Caco-2 (cell line): ENCODE measurements at places on chromosomes 2 and 18. TPM values are rescaled to one million over a fixed set of nuclear protein-coding genes. Genes with fewer than 3 reads are reported as not detected.

- no peak for DNase-seq
- no peak overlapping the region for H3K27ac ChIP-seq
- H3K36me3 ChIP-seq, result no peaks in the 10 kb centered on the region
- no peaks in the 10 kb centered on the region for H3K4me1 ChIP-seq
- no peaks in the 10 kb centered on the region for H3K27me3 ChIP-seq
These were observed 544.2 kb downstream of the SATB2 start for GRCh38 chr2:198913394-198914152.

DNA sequence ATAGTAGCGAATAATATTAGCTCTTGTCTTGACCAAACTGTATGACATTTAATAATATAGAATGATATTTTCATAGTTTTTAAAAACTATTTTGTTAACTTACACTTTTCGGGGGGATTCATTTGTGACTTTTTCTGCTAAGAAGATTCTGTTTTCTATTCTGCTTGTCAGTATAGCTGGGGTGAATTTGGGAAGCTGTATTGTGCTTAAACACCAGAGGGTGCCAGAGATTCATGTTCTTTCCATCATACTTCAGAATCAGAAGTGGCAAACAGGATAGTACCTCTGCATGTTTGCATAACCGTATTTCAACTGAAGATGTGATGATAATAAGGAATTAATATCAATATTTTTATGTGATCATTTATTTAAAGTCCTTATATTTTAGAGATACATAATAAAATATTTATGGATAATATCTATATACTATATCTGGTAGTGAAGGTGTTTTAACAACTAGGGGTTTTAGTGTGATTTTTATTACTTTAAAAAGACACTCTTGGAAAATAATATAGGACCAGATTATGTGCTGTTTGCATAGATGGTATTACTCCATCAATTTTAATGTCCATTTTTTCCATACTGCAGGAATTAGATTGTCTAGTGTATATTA, 81.0 kb downstream of the TAF4B start:
- no peak overlapping the region for H3K4me3 ChIP-seq
- H3K27ac ChIP-seq, result no peak overlapping the region
- H3K4me1 ChIP-seq, result no peaks in the 10 kb centered on the region
- no peak for DNase-seq
- no peaks in the 10 kb centered on the region for H3K27me3 ChIP-seq

DNA sequence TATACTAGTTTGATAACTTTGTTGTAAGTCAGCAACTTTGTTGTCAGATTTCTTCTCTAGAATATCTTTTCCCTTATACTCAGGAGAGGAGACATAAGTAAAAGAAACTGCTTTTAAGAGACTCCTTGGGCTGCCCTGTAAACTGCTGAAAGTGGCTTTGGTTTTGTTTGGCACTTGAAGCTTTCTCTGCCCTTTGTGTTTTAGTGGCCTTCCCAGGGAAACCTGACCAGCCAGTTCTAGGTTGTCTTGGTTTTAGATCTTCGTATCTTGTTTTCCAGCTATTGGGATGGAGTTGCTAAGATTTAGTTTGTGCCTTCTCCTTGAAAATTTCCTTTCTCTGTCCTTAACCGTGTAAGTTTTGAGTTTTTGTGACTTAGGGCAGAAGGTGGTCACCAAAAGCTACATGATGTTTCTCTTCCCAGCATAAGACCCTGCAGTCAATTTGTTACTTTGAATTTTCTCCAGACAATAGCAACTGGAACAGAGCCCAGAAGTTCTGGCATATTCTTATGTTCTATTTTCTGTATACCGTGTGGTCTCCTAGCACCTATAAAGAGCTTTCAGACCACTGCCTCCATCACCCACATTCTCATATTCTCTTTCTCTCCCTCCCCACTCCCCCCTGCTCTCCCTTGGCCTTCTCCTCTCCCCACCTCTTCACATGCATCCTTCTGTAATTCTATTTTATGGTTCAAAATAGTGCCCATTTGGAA, 81.1 kb downstream of the BOLA3 start:
- no peak overlapping the region for H3K4me3 ChIP-seq
- no peaks in the 10 kb centered on the region for H3K4me1 ChIP-seq
- H3K36me3 ChIP-seq, result no peaks in the 10 kb centered on the region
- H3K27me3 ChIP-seq, result no peaks in the 10 kb centered on the region

DNA sequence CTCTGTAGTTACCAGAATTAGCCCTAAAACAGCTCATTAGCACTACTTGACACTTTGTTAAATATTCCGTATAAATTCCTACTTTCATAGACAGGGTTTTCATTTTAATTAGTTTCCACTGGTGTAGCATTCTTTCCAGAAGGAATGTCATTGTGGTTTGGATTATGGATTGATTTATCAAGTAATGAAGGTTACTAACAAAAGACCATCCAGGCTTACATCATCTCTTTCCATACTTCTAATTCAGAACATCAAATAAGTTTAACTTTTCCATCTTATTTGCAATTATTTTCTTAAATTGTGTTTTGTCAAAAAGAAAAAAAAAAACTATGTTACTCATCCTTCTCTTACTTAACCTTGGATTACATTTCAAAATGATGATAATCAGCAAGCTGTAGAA, 231.8 kb upstream of the SPOPL start:
- no peaks in the 10 kb centered on the region for H3K27me3 ChIP-seq
- no peak overlapping the region for H3K27ac ChIP-seq
- no peaks in the 10 kb centered on the region for H3K36me3 ChIP-seq
- no peak overlapping the region for H3K4me3 ChIP-seq

DNA sequence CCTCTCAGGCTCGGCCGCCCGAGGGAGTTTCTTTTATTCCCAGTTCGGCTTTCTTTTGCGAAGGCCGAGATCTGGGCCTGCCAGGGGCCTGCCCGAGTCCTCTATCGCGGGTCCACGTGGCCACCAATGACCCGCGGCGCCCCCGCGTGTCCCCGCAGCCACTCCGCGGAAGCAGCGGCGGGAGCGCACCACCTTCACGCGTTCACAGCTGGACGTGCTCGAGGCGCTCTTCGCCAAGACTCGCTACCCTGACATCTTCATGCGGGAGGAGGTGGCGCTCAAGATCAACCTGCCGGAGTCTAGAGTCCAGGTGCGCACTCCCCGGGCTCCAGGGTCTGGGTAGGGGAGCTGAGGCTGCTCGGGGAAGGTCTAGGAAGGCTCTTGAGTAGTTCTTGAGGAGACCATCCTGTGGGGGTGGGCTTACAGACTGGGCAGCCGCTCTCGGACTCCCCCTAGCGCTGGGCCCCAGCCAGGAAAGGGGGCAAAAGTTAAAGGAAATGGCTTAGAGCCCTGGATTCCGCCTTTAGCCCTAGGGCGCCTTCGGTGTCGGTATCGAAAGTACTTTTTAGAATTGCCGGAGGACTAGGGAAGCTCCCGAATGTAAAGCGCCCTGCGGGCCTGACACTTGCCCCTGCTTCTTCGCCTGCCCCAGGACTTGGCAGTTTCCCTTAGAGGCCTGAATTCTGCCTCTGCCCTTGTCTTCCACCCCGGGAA, 3.4 kb downstream of the OTX1 start:
- no peak overlapping the region for H3K4me3 ChIP-seq
- peak; percentile 26 for DNase-seq
- H3K36me3 ChIP-seq, result peaks cover 6% of the 10 kb centered on the region
- H3K27me3 ChIP-seq, result no peaks in the 10 kb centered on the region
- H3K4me1 ChIP-seq, result no peaks in the 10 kb centered on the region
- no peak overlapping the region for H3K27ac ChIP-seq

- DNase-seq, result no peak
- no peaks in the 10 kb centered on the region for H3K4me1 ChIP-seq
- no peak overlapping the region for H3K4me3 ChIP-seq
- no peaks in the 10 kb centered on the region for H3K36me3 ChIP-seq
These were observed 43.1 kb upstream of the CHN1 start for GRCh38 chr2:175048275-175048674.

GRCh38 chr2:120932881-120933280, 197.2 kb downstream of the GLI2 start:
- H3K27me3 ChIP-seq, result no peaks in the 10 kb centered on the region
- peaks cover 49% of the 10 kb centered on the region for H3K4me1 ChIP-seq
- DNase-seq, result no peak
- no peak overlapping the region for H3K4me3 ChIP-seq

DNA sequence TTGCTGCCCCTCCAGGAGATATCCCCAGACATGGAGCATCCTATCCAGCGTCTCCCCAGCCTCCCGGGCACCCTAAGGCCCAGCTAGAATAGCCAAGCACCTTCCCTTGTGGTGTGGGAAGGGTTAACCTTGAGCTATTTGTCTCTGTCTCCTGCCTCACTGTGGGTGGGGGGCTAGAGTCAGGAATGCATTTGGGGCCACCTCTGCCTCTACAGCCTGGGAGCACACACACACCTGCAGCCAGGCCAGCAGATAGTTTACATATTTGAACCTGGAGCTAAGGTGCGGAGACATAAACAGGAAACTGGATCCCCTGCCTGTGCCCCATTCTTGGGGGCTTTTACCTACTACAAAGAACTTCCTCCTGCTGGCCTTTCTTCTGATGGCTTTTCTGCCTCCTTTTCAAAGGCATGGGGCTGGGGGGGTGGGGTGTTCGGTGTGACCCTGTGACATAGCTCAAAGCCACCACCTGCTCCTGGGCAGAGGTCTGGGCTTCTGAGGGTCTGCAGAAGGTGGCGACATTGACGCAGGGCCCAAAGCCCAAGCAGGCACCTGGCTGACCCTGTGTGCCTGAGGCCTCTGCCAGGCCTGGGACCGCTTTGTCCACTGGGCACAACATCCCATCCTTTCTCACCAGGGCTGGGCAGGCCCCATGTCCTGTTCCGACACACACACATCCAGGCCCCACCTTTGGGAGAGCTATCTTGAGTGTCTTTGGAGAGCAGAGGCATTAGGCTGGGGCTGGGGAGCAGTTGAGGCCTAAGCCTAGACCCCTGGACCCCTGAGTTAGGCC, 34.2 kb downstream of the EMX1 start:
- no peaks in the 10 kb centered on the region for H3K27me3 ChIP-seq
- H3K27ac ChIP-seq, result peak overlapping the region; percentile 3
- no peaks in the 10 kb centered on the region; the same call in 1 of the 2 replicates for H3K36me3 ChIP-seq
- no peak overlapping the region for H3K4me3 ChIP-seq
- peak; percentile 21 for DNase-seq
- peaks cover 3% of the 10 kb centered on the region; the same call in 1 of the 2 replicates for H3K4me1 ChIP-seq

The SERPINB13 gene
- not detected in 2 replicates for total RNA-seq

DNA sequence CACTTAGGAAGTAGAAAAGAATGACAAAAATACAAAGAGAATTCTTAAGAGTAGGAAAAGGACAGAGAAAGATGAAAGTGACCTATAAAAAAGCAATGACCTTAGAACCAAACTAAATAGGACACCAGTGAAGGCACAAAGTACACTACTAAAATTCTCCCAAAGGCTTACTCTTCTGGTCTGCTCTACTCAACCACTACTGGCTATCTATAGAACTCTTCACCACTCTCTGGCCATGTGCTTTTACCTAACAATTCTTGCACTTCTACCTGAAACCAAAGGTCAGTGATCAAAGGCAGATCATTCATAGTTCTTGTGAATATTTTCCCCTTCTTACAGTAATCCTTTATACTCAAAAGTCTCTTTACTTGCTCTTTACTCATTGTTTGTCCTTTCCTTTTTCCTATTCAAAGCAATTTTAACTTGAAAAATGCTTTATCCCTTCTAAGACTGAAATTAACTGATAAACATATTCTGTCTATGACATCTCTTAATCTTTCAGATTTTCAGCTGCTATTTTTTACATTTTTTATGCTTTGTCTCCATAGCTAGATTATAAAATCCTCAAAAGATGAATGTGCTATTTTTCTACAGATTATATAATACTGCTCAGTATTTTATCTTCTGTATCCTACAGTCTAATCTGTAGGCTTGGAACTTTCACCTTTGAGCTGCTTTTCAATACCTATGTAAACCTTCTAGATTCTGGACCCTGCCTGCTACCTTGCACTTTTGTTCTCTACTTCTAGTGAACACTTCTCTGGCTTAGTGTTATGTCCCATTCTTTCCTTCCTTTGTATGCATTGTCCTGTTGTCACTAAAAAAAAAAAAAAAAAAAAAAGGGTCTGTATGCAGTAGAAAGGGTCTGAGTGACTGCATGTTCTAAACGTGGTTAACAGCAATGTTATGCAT, 64.6 kb downstream of the NCKAP1 start:
- no peak overlapping the region for H3K27ac ChIP-seq
- H3K4me1 ChIP-seq, result peaks cover 16% of the 10 kb centered on the region
- no peak overlapping the region for H3K4me3 ChIP-seq
- no peaks in the 10 kb centered on the region for H3K36me3 ChIP-seq
- no peaks in the 10 kb centered on the region for H3K27me3 ChIP-seq

DNA sequence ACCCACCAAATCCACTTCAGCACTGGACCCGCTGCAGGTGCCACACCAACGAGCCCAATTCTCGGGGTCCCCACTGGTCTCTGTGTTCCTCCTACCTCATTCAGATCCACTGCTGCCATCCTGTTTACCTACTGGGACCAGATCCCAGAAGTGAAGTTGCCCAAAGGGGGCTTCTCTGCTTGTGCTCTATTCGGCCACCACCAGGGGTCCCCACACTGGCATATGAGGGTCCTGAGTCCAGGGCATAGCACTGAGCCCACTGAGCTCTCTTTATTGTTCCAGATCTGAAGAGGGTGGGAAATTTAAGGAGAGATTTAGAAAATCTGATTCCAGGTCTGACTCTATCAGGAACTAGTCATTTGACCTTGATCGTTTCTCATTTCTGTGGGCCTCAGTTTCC, 2.4 kb downstream of the GPR45 start:
- H3K4me1 ChIP-seq, result no peaks in the 10 kb centered on the region; the same call in 1 of the 2 replicates
- peak; percentile 19 for DNase-seq
- H3K27me3 ChIP-seq, result no peaks in the 10 kb centered on the region
- H3K27ac ChIP-seq, result no peak overlapping the region
- no peaks in the 10 kb centered on the region for H3K36me3 ChIP-seq

The ZSWIM2 gene
- total RNA-seq, result not detected in 2 replicates

DNA sequence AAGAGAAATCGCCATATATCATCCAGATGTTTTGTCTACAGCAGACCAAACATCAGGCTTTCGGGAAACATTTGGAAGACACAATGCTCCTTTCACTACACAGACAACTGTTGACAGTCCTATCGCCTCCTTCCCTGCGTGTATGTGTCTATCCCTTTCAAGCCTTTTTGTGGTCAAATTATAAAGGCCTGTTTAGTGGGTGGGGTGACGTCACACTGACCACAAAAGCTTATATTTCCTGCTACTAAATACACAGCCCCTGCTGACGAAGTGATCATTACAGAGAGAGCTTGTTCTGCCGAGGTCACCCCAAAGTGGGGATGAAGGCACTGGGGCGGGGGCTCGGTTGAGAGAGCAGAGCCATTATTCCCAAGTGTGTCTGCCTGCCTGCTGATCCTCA, 302.7 kb upstream of the TNP1 start:
- H3K27ac ChIP-seq, result no peak overlapping the region
- H3K4me3 ChIP-seq, result no peak overlapping the region
- no peak for DNase-seq
- H3K27me3 ChIP-seq, result peaks cover 1% of the 10 kb centered on the region; the same call in 1 of the 2 replicates
- no peaks in the 10 kb centered on the region for H3K4me1 ChIP-seq
- H3K36me3 ChIP-seq, result no peaks in the 10 kb centered on the region

The GCG gene
- not detected in 2 replicates for total RNA-seq
